ENCODE measurements at places on chromosomes 4 and X. TPM values are rescaled to one million over a fixed set of nuclear protein-coding genes. Genes with fewer than 3 reads are reported as not detected.

MAGEA12 gene
- total RNA-seq: 0.15 TPM

NKAP gene
- 7.3 TPM for total RNA-seq

RPS3A gene
- total RNA-seq: 1,658 TPM

FAM133A gene
- 0.93 TPM for total RNA-seq

Data from A549 treated with Mapracorat at 1 μM for 4 hours (cell line).